ENCODE measurements at places on chromosomes 16 and 17. TPM values are rescaled to one million over a fixed set of nuclear protein-coding genes. Genes with fewer than 3 reads are reported as not detected.

Gene TP53TG3
- 0.96 TPM for total RNA-seq

Gene ACAP1
- 3.7 TPM for total RNA-seq

Gene ASPA
- not detected for total RNA-seq

Gene CCL17
- not detected for total RNA-seq

Gene NPIPB6
- total RNA-seq = 2.3 TPM

Gene SECTM1
- 2.1 TPM for total RNA-seq

Gene TNFRSF17
- not detected for total RNA-seq

Gene ALOX12
- total RNA-seq = not detected

Gene HBA2
- not detected for total RNA-seq

Gene SDR42E2
- total RNA-seq = not detected

Gene EFCAB13
- total RNA-seq = 1.8 TPM

Gene ZNF263
- total RNA-seq = 35.4 TPM

Gene G6PC1
- not detected for total RNA-seq

Gene ABCA6
- 0.03 TPM for total RNA-seq

Gene KRT9
- total RNA-seq = not detected

Gene TRIM72
- total RNA-seq = 0.01 TPM

Gene CCDC78
- 6.3 TPM for total RNA-seq

Gene RTN4RL1
- total RNA-seq = 12.8 TPM

Gene PDPR
- 15.6 TPM for total RNA-seq

Gene CD300LD
- not detected for total RNA-seq

Gene KREMEN2
- total RNA-seq = 2.5 TPM

Gene ZNF821
- 4.1 TPM for total RNA-seq

Gene KRT222
- total RNA-seq = not detected

Gene CDH15
- total RNA-seq = 0.20 TPM

Gene HP
- not detected for total RNA-seq

Gene SLC35G6
- total RNA-seq = not detected
